ENCODE measurements at places on chromosomes 2 and 18.

DNA sequence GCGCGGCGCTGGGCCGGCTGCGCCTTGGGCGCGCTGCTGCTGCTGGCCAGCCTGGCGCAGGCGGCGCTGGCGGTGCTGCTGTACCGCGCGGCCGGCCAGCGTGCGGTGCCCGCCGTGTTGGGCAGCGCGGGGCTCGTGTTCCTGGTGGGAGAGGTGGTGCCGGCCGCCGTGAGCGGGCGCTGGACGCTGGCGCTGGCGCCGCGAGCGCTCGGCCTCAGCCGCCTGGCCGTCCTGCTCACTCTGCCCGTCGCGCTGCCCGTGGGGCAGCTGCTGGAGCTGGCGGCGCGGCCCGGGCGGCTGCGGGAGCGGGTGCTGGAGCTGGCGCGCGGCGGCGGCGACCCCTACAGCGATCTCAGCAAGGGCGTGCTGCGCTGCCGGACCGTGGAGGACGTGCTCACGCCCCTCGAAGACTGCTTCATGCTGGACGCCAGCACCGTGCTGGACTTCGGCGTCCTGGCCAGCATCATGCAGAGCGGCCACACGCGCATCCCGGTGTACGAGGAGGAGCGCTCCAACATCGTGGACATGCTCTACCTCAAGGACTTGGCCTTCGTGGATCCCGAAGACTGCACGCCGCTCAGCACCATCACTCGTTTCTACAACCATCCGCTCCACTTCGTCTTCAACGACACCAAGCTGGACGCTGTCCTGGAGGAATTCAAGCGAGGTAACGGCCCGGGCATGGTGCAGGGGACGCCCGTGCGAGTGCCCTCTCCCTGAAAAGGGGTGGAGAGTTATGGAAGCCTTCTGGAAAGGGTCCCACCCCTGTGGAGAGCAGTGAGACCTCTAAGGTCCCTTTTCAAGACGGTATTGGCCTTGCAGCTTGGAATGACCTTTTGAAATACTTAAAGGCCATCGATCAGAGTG lies 1.0 kb downstream of the CNNM3 start:
- no peak for DNase-seq

GRCh38 chr18:39958876-39959275 lies 1996.2 kb upstream of the PIK3C3 start:
- no peak for DNase-seq

DNA sequence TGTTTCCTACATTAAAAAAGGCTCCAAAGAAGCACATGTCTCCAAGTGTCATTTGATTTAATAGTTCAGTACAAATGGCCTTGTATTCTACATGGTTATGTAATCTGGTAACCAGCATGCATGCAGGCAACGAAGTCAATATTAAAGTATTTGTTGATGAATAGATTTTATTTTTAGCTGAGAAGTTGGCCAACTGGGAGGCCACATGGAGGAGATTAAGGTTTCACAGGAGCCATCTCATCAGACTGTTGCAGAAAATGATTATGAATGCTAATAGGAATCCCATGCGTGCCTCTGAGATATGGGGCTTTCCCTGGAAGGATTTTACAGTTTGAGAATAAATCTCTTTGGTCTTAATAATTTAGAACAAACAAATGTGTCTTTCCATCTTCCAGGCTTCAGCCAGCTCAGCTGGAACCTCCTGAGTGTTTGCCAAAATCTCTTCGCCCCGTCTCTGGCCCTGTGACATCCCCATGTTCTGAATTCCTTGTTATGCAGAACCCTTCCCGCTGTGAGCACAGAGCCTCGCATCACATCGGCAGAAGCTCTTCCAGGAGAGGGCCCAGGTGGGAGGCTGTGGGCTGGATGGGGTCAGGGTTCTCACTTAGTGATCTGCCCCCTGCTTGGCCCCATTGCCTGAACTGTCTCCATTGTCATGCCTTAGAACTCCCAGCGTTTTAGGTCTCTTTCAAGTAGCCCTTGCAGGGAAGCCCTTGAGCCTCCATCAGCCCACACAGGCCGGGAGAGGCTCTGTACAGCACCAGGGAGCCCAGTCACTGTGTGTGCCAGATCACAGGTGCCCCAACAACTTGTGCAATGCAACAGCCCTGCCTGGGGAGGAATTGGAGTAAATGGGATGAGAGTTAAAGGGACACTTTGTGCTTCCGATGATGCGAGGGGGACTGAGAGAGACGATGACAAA lies 190.5 kb upstream of the TWIST2 start:
- no peak for DNase-seq

- DNase-seq: no peak
Measured at GRCh38 chr2:83238111-83238510, 1221.0 kb downstream of the SUCLG1 start.

DNA sequence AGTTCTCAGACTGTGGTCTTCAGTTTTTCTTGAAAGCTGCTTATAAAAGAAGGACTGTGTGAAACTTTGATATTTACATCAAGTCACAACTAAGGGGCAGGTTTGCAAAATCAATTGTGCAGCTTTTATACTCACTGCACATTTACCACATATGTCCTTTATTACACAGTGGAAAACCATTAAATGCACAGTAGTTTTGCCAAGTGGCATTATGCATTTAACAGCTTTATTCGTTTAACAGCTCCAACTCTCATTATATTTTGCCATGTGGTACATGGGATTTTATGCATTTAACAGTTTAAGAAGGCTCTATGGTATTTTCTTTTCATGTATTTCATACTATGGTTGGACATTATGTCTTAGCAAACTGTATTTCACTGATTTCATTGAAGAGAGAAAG lies 135.6 kb downstream of the SATB2 start:
- no peak for DNase-seq

- no peak for DNase-seq
Measured at GRCh38 chr2:184528119-184528518, 70.2 kb upstream of the ZNF804A start.

DNA sequence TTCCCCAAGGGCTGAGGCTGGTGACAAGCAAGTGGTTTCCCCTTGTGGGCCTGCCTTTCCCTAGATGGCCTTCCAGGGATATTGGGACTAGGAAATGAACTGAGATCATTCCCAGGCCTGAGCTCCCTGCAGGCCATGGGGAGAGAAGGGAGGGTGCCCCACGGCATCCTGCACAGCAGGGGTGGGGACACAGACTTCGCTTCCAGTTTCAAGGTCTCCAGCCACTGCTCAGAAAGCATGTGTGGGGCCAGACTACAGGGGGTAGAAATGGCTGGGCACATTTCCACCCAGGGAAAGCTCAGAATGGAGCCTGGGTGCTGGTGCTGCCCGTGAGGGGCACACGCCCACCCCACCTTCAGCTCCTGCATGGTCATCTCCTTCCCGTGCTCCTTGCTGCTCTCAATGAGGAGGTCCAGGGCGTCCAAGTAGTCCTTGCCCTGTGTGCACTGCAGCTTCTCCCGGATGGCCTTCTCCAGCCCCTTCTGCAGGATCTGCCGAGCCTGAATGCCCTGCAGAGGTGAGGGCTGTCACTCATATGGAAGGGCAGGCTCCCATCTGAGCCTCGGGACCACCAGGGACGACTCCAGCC lies 13.2 kb downstream of the CYP26B1 start:
- DNase-seq: peak; percentile 39

GRCh38 chr2:84116143-84116542 lies 342.9 kb downstream of the SUCLG1 start:
- DNase-seq: no peak

DNA sequence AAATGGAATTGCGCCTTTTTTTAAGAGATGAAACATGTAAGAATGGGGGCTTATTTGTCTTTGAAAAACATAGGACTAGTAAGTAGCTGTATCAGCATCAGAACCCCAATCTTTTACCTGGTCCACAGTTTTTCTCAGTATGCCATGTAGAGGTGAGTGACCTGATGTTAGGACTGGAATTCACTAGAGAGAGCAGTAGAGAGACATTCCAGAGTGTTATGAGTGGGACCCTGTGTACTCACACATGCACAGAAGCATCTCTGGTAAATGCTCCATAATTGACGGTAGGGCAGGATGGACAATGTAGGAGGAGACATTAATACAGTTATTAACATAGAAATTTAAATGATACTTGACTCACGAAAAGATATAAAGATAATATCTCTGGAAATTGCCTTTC lies 1.4 kb upstream of the GALNT13 start:
- no peak for DNase-seq

DNA sequence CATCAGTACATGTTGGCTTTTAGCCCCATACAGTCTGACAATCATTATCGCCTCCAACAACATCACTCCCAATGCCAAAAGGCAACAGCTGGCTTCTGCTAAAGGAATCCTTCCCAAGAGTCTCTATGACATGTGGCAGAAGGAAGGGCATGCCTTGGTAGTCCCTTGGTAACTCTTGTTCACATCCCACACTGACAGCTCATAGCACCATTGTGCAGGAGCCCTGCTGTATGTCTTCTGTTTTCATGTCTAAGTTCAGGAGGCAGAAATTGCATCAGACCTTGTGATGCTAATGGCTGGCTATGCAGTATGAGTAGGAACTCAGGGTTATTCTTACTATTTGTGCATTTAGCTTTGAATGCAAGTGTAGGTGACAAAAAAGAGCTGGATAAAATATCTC lies 392.1 kb downstream of the PTH2R start:
- DNase-seq: no peak

- DNase-seq: no peak
Measured at GRCh38 chr2:73104933-73105332, 7.8 kb downstream of the RAB11FIP5 start.

GRCh38 chr2:214593727-214594126 lies 182.9 kb downstream of the VWC2L start:
- DNase-seq: no peak

GRCh38 chr2:79713131-79713785 lies 200.4 kb downstream of the CTNNA2 start:
- no peak for DNase-seq

DNA sequence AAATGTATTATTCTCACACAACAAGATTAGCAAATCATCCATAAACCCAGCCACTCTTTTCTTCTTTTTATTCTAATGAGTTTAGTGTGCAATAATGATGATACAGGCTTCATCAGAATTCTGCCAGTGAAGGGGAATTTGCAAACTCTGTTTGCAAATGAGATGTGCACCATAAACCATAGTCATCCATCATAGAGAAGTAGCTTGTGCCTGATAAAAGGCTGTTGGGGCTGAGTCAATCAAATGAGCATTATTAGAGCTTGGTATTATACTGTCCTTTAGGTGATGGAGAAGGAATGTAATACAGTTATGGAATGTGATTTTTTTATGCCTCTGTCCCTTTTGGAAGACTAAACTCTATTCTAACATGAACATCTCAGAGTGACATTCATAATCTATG lies 101.8 kb downstream of the DCC start:
- no peak for DNase-seq

DNA sequence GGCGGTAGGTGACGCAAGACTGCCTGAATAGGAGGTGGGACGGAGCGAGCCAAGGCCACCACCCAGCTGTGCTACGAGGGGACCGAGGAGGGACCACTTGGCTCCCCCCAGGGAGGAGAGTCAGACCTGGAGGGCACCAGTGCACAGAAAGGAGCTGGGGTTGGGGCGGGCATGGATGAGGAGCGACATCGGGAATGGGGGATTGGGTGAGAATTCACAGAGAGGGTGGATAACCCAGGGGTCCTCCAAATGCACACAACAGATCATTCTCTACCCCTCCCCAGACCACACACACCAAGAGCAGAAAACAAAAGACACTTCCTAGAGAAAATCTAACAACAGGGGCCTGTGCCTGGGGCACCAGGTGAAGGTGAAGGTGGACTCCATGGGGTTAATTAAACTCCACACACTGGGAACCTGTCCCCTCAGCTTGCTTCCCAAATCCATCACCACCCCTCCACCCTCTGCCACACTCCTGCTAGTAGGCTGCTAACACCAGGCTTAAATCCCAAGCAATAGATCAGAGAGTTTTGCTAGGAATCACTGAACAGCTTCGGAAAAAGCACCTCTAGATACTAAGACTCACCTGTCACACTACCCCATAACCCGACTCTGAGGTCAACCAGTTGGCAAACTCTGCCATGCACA lies 274.6 kb downstream of the EIPR1 start:
- no peak for DNase-seq

Measured in RWPE2 (cell line).